ENCODE measurements at places on chromosomes 2 and 18. TPM values are rescaled to one million over a fixed set of nuclear protein-coding genes. Genes with fewer than 3 reads are reported as not detected.
A peak's percentile ranks its signal among the peaks of the same experiment; 100 is the strongest.

DNA sequence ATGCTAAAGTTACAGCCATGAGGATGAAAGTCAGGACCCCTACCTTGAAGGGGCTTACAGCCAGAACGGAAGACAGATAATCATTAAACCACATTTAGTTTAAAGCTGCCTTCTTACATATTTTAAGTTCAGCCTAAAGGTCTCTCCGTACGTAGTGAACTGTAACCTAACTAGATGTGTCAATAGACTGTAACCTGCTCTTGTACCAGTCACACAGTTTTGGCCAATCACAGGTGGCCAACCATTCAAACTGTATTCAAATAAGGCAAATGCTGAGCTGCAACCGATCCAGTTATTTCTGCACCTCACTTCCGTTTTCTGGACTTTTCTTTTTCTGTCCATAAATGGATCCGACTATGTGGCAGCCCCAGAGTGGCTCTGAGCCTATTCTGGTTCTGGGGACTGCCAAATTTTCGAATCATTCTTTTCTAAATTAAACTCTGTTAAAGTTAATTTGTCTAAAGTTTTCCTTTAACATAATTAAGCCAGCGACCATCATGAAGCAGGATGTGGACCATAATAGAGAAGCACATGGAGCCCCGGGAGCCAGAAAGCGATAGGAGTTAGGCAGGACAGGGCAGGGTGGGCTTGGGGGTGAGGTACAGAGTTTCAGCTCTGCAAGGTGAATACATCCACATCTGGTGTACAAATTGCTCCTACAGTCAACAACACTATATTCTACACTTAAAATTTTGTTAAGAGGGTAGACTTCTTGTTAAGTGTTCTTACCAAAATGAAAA is 48.4 kb upstream of the YPEL5 start:
- DNase-seq = no peak

GRCh38 chr2:191899410-191899809 is 52.5 kb upstream of the CAVIN2 start:
- no peak for DNase-seq

- DNase-seq = no peak
Observed at GRCh38 chr2:211836409-211836808, 702.2 kb downstream of the ERBB4 start.

- DNase-seq = no peak
Observed at GRCh38 chr18:67731851-67732250, 215.3 kb upstream of the DSEL start.

- no peak for DNase-seq
Observed at GRCh38 chr2:138294451-138294850, 207.1 kb upstream of the SPOPL start.

GRCh38 chr18:35422237-35422636 is 45.1 kb upstream of the ZNF396 start:
- no peak for DNase-seq

DNA sequence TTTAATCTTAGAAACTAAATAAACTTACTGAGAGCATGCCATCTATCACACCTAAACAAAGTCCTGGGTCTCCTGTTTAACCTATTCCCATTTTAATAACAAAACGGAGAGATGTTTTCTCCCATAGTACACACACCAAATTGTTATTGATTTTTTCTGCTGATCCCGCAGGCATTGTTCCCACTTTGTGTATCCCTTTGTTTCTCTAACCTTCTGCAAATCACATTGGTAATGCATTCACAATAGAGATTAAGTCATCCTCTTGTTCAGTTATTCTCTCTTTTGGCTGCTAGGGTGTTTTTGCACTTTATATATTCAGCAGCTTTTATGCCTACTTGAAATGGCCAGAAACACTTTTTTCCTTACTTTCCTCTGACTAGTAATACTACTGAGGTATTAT is 1071.9 kb upstream of the CDH2 start:
- DNase-seq = no peak

DNA sequence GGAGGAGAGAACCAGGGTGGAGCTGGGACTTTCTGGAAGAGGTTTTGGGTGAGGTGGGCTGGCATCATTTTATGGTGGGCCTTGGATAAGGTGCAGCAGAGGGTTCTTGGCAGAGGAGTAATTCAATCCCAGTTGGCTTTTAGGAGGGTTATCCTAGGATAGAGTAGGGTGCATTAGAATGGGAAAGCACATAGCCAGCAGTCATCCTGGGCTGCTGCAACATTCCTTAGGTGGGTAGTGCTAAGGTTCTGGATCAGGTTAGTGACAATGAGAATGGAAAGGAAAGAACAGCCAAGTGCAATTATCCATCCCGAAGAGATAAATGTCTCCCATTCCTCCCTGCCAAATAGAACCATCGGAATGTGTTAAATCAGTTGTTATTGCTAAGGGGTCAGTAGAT is 157.3 kb upstream of the SPRED2 start:
- no peak for DNase-seq

DNA sequence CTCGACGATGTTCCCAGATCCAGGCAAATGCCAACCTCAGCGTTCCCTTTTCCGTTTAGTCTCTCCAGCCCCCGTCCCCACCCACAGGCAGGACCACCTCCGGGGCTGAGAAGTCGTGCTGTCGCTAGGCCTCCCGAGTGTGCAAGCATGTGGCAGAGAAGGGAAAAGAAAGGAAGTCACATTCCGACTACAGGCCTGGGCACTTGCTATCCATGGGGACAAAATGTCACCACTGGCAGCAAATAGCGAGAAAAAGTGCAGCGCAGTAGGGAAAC is 420 bp downstream of the PIGN start:
- no peak for DNase-seq

DNA sequence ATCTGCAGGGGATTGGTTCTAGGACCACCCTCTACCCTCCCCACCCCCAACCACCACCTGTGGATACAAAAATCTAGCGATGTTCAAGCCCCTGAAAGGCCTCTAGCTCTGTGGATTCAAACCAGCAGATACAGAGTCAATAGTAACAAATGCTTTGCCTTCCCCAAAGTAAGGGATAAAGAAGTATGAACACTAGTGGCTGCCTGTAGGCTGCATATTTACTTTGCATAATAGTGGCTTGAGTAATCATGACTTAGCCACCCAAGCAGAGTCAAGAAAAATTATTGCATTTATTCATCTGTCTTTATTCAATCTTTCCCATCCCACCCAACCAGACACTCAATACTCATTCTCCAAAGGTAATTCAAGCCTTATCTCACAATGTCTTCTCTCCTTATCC is 43.8 kb downstream of the SOCS6 start:
- no peak for DNase-seq

- no peak for DNase-seq
Observed at GRCh38 chr2:129766374-129766993, 213.0 kb upstream of the RAB6C start.

DNA sequence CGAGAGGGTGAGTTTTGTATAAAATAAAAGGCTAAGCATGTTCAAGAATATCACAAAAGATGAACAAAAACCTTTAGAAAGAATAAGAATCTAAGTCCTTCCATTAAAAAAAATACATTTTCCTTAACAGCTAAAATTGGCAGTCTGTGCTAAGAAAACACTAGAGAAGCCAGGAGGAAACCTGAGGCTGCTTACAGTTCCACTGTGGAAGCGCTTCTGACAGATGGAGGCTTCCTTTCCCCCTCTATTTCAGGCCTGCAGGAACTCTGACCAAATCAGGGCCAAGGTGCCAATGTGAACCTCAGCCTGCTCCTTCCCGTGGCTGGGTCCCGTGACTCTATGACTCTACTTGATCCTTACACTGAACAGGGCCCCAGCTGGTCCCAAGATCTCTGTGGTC is 108.1 kb upstream of the ARHGAP28 start:
- no peak for DNase-seq

- DNase-seq = no peak
Observed at GRCh38 chr2:181528441-181528840, 71.3 kb downstream of the ITGA4 start.

DNA sequence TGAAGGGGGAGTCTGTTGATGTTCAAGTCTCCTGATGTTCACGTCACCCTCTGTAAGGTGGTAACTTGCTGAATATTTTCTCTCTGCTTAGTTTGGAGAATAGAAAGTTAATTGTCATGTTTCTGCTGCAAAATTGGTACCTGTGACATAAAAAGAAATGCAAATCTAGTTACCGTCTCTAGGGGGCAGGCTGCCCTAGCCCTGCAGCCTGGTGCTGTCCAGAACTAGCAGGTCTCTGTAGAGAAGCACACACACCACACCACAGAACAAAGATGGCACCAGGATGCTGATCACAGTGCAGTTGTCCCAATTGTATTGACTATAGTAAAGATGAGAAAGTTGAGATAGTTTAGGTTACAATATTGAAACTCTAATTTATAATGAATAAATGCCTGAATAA is 47.0 kb downstream of the SLC9A4 start:
- peak; percentile 28 for DNase-seq

DNA sequence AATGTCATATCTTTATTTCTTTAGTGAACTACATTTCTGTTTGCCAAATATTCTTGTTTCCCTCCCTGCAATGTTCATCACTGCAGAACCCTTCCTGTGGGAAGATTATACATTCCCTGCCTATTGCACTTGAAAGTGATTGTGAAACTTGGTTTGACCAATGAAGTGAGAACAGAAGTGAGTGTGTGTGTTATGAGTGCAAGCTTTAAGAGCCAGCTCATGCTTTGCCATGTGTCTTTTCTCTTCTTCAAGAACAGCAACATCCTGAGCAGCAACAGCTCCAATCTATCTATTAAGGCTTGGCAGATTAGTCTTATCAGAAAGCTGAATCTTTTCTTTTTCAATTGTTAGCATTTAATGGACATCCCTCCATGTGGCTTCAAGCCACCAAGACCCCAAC is 42.0 kb upstream of the UBE2E3 start:
- DNase-seq = no peak

GRCh38 chr2:133167990-133168389 is 400.3 kb downstream of the NCKAP5 start:
- DNase-seq = no peak

Gene NYAP2
- 0.06 TPM for total RNA-seq

Gene HJURP
- 1.9 TPM for total RNA-seq

Gene CLEC4F
- 0.17 TPM for total RNA-seq

Gene MLPH
- 222 TPM for total RNA-seq

Gene MYCN
- 1.4 TPM for total RNA-seq

Gene ATOH8
- total RNA-seq = 9.0 TPM

All from mucosa of gallbladder (tissue), 1 donor.